NCI-H2171 treated with DMSO at 0.1 percent for 48 hours (cell line): ENCODE measurements at places on chromosomes 3 and 15.

GRCh38 chr3:69379661-69380060 lies 6.2 kb downstream of the FRMD4B start:
- peak; percentile 60 for DNase-seq

GRCh38 chr15:85000189-85000864 lies 18.7 kb downstream of the PDE8A start:
- DNase-seq, result no peak

DNA sequence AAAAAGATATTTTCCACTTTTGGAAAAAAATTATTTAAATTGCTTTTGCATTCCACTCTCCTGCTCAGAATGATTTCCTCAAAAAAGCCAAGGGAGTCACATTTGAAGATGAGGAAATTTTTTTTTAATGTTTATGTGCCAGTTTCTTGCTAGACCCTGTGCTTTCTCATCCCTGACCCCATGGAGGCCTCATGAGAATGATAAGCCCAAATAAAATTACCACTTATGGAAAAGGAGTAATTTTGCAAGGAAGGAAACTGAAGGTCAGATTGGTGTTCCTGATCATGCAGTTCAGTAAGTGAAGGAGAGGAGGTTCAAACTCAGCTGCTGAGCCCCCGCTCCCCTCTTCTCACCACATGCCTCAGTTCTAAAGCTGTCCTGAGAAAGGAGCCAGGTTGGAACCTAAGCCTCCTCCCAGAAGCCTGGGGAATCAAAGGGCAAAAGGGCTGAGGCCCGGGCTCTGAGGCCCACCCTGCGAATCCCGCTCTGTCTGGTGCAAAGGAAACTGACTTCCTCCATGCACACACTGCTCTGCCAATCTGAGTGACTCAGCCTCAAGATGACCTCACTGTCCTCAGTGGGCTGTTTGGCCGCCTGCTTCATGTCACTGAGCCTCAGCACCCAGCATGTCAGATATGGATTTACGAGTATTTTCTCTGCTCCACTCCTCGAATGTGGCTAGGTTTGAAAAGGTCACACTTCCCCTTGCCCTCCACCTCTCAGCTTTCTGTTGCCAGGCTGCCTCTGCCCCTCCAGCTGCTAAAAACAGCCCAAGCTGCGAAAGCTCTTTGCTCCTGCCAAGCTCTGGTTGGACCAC lies 56.9 kb upstream of the FLNB start:
- DNase-seq, result no peak

GRCh38 chr3:115284980-115285379 lies 137.9 kb upstream of the ZBTB20 start:
- no peak for DNase-seq

GRCh38 chr15:40051616-40052415 lies 12.8 kb upstream of the SRP14 start:
- DNase-seq, result no peak

DNA sequence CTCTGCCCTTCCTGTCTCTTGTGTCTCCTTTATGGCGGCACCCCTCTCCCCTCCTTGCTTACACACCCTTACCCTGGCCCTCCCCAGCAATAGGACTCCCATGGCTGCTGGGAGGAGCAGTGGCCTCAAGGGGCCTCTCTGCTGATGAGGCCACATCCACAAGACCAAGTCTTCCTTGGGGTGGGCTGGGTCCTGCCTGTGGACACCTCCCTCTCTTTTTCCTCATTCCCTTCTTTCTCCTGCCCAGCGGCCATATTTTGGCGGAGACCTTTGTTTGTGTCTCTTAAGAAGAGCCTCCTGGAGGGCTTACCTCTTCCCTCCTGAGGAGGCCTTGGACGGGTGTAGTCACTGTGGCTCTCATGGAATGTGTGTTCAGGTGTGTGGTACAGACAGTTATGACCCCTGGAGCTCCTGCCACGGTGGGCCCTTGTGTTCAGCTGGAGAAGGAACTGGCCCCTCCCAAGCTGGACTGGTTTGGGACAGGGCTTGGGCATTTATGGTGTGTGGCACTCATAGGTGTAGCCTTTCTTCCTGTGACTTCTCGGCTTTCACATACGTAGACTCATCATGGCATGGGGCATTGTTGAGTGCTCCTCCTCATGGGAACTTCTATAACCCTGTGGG lies 56.6 kb upstream of the APEH start:
- DNase-seq, result no peak
